Peyer's patch (tissue), 4 donors: ENCODE measurements at places on chromosomes 4 and X. TPM values are rescaled to one million over a fixed set of nuclear protein-coding genes. Genes with fewer than 3 reads are reported as not detected.

- no peak for DNase-seq
Measured at GRCh38 chrX:82677286-82677685, 830.8 kb upstream of the POU3F4 start.

DNA sequence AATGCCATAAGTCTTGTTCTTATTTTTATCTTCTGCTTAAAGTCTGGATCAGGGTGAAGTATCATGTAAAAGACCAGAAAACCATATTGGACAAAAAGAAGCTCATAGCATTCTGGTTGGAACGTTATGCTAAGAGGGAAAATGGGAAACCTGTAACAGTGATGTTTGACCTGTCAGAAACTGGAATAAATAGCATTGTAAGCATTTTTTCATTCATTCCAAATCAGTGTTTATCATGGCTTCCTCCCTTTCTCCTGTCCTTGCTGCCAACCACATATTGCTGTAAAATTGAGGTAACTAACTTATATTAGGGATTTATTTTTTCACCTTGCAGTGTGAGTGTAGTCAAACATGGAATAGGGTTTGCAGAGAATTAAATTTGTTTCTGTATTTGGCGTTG, 23.8 kb downstream of the MOSPD2 start:
- DNase-seq: no peak

DNA sequence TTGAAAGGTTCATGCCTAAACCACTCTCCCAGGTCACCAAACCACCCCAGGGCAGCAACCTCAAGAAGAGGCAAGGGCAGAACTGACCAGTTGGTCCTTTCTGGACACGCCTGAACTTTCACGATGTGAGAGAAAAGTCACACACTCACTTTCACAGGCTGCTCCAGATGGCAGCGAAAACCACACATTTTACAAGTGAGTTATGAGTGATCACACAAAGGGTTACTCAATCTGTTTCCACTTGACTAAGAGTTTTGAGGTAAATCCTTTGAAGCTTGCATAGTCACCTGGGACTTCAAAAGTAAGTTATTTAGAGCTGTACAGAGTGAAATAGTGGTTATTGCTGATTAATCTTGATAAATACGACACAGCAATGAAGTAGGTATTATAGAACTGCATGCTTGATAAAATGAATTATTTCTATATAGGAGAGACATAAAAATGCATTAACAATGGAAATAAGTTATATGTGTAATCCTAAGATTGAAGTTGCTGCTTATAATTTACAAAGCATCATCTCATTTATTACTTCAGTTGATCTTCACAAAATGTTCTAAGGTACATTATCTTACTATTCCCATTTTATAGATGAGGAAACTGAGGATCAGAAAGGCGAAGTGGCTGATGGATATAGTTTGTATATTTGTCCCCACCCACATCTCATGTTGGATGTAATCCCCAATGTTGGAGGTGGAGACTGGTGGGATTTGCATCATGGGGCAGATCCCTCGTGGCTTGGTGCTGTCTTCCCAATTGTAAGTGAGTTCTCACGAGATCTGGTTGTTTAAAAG, 103.0 kb upstream of the KLF3 start:
- no peak for DNase-seq

TMSB4X gene
- total RNA-seq: 1,834 TPM

CSAG1 gene
- total RNA-seq: not detected

SLC16A2 gene
- 2.5 TPM for total RNA-seq

GRCh38 chr4:7978907-7979651, 39.4 kb upstream of the AFAP1 start:
- no peak for DNase-seq

DGAT2L6 gene
- not detected for total RNA-seq

DNA sequence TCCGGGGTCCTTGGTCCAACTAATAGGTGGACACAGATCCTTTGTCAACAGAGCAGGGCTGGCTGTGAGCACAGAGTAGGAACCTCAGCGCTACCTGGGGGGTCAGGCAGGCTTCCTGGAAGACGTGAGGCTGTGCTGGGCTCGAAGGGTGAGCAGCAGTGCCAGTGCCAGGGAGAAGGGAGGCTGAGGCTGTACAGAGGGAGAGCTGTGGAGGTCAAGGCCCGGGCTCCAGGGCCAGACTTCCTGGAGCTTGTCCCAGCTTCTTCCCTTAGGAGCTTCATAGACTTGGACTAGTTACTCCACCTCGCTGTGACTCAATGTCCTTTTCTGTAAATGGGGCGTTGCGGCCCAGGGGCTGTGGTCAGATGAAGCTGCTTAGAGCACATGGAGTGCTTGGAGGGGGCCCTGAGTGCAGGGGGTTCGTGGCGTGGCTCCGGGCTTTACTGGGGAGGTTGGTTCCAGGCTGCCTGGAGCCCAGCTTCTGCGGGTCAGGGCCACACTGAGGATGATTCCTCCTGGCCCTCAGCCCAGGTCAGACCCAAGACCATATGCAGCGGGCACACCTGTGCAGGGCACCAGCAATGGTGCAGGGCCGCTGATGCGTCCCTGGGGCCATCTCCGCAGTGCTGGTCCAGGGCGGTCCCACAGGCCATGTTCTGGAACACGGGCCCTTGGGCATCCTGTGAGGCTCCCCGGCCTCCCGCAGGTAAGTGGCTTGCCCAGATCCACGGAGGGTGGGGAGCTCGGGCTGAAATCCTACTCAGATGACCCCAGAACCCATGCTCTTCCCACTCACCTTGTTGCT, 98.1 kb downstream of the DCTD start:
- DNase-seq: no peak

TRPC5OS gene
- total RNA-seq: not detected

GRCh38 chr4:41693629-41694028, 54.9 kb downstream of the PHOX2B start:
- DNase-seq: no peak

GRCh38 chr4:23945451-23946017, 55.7 kb upstream of the PPARGC1A start:
- peak; percentile 61 for DNase-seq

USP17L21 gene
- not detected for total RNA-seq

NAA15 gene
- 77.6 TPM for total RNA-seq

DNA sequence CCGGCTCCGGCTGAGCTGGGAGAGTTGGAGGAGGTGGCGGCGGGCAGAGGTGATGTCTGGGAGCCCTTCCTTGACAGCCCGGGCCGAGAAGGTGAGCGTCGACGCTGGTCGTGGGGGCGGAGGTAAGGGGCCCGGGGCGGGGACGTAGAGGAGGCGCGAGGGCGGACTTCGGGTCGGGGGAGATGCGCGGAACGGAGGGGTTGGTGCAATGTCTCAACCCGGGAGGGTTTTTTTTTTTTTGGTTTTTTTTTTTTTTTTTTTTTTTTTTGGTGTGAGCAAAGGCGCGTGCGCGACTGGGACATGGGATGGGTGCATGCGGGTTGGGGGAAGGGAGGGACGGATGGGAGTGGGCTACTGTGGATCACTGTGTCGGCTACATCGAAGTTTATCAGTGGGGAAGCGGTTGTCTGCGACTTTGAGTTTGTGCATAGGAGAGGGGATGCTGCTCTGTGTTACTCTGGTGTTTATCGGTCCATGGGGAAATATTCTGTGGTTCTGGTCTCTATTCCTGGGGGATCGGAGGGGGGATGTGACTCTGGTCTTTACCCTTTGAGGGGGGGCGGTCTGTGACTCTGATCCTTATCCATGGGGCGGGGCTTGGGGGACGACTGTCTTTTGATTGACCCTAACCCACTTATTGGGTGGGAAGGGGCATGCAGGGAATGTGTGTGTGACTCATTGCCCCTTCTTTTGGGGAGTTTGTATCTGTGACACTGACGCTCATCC, 537 bp downstream of the RBM10 start:
- DNase-seq: peak; percentile 45

DNA sequence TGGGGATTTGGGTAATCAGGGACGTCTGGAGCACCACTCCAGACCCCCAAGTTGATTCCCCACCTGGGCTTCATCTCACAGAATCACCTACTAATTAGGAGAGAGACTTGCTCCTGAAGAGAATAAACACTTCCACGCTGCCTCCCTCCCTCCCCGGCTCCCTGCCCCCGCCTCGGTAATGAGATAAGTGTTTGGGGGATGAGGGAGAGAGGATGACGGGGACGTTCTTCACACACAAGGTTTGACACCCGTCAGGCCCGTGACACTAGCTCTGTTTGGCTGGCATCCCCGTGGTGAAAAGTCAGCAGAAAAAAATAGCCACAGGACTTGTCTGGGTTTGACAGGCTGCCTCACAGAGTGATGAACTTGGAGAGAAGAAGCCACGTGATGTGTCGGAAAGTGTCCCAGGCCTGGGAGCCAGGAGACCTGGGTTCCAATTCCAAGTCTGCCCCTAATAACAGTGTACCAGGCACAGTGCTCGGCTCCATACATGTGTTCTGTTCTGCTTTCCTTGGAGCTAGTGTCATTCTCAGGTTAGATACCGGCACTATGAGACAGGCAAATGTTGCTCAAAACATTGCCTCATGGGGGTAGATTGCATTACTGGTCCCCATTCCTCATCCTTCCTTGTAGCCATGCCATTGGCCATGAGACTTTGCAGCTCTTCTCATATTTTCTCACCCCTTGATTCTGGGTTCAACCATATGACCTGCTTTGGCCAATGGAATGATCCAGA, 578.0 kb downstream of the BCOR start:
- DNase-seq: no peak

DNA sequence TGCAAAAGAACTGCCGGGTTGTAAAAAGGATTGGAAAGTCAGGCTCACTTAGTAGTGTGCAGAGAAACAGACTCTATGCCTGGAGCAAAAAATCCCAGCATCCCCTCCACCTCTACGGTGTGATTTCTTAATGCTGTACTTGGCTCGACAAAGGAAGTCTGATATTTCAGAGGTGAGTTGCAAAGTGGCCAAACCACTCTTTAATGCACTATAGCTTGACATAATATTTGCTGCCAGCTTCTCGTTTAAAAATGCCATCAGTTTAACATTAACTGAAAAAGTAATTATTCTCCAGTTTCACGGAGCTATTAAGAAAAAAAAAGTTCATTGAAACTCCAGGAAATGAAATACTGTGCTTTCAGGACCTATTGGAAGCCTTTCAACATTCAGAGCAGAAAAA, 448.3 kb upstream of the ZFP42 start:
- DNase-seq: no peak

GABRQ gene
- total RNA-seq: not detected

DNA sequence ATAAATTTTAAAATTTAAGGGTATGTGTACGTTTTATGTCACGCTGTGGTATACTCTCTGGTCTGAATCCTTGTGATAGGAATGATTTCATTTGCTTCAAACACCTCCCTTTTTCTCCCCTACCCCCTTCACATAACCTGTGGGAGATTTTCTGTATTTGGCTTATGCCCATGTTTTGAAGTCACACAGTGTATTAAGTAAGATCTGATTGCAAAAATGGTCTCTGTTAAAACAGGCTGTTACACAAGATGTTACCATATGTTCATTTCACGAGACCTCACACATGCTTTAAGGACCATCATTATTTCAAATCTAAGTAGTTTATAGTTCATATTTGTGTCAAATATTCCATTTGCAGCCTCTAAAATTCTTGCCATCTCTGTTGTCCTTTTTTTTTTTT, 63.5 kb downstream of the TMEM131L start:
- no peak for DNase-seq

GRCh38 chrX:145817331-145818185, at the start of gene SLITRK2:
SLITRK2 (plus strand) TSS chrX:145817829; CDS start chrX:145822426, 4,597 bp downstream.
- DNase-seq: no peak

DNA sequence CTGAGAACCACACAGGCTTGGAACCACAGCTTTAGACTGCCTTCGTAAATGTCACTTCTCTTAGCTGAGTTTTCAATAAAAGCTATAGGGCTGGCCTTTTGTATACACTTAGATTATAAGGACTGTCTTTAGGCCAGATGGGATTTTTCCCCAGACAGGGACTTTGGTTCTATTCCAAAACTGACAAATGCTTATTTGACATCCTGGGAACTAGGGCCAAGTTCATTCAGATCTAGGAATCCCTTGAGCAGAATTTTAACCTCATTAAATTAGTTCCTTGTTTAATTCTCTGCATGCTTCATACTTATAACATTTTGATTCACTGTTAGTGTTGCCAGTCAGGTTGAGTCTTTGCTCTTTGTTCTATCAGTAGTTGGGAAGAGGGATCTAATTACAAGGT, 23.1 kb downstream of the ZRSR2 start:
- no peak for DNase-seq

PPP2R3B gene
- 65.2 TPM for total RNA-seq

GRCh38 chr4:87555773-87556619, 26.8 kb upstream of the SPARCL1 start:
- no peak for DNase-seq

- no peak for DNase-seq
Measured at GRCh38 chr4:39900966-39901365, 76.7 kb downstream of the PDS5A start.

DNA sequence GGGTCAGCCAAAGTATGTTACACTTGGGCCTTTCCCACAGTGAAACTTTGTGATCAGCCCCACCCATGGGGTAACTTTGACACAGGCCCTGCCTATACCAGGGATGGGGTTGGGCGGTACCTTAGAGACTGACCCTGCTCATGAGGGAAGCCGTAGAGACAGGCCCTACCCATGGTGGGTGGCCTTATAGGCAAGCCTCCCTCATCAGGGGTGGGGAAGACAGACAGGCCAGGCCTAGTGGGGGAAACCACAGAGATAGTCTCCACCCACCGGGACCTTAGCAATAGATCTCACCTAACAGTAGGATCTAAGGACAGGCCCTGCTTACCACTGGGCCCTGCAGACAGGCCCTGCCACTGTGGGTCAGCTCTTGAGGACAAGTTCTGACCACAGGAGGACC, 6.8 kb downstream of the PLP2 start:
- DNase-seq: no peak

DNA sequence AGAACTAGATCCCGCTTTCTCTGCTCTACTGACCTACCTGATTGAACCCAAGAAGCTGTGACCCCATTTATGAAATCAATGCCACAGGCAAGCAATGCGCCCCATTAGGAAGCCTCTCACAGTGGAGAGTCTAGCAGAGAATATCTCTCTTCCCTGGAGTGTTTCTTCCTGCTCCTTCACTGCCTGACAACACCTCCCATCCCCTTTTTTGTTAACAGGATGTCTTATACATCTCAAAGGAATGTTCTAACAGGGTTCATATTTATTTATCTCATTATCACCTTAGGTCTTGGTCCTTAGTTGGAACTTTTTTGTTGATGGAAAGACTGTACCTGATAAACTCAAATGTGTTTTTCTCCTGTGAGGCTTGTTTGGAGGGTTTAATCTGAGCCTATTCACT, 35.5 kb downstream of the SLIT2 start:
- DNase-seq: no peak

- DNase-seq: no peak
Measured at GRCh38 chr4:52576326-52576725, 82.8 kb downstream of the USP46 start.

GRCh38 chr4:30770049-30770549, 49.9 kb downstream of the PCDH7 start:
- DNase-seq: no peak
